ENCODE measurements at places on chromosomes 12 and 14.

DNA sequence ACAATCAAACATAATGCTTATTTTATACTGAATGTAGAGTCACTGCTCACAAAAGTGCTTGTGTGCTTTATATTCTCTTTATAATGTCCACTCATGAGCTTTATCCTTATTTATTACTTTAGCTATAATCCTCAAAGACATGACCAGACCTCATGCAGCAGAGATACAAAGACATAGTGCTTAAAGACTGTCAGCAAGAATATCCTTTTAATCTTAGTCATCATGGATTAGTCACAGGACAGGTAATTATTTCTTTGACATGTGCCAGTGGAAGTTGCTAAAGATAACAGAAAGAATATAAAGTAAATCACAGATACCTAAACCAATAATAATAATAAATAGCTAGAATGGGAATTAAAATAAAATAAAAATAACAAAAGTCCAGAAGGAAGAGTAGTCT lies 707.5 kb downstream of the BCL11B start:
- DNase-seq: no peak

DNA sequence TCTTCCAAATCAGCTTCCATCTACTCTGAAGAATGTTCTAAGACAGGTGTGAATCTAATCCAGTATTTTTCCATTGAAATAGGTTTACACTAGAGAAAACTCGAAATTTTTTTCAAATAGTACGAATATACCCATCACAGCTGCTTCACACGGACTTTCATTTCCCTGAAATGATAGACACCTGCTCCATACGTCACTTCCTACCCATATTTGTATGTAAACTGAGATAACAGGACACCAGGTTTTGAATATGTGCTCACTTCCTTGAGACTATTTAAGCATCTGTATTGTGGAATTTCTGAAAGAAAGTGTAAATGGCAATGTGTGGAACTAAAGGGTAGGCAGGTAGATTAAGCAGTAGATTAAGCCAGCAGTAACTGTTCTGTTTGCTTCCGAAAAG lies 13.4 kb upstream of the ITPR2 start:
- DNase-seq: no peak

- DNase-seq: no peak
These were observed 28.2 kb upstream of the RPLP0 start for GRCh38 chr12:120229071-120229486.

GRCh38 chr12:41211448-41211847 lies 23.3 kb downstream of the PDZRN4 start:
- DNase-seq: no peak

DNA sequence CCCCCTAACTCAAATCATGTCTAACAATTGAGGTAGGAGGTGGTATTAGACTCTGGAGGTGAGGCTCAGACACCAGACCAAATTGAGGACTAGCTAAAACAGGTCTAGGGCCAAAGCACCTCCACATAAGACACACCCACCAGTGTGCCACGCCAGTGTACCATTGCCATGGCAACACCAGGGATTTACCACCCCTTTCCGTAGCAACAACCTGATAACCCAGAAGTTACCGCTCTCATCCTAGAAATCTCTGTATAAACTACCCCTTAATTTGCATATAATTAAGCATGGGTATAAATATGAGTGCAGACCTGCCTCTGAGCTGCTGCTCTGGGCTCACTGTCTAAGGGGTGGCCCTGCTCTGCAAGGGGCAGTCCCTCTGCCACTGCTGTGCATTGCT lies 57.4 kb upstream of the PPP2R5C start:
- DNase-seq: no peak

- DNase-seq: peak; percentile 29
These were observed 26.3 kb upstream of the TC2N start for GRCh38 chr14:91893669-91894068.

GRCh38 chr12:119208626-119209061 lies 29.9 kb downstream of the HSPB8 start:
- DNase-seq: no peak

- DNase-seq: no peak
These were observed 123.8 kb downstream of the ZFP36L1 start for GRCh38 chr14:68669111-68669511.

DNA sequence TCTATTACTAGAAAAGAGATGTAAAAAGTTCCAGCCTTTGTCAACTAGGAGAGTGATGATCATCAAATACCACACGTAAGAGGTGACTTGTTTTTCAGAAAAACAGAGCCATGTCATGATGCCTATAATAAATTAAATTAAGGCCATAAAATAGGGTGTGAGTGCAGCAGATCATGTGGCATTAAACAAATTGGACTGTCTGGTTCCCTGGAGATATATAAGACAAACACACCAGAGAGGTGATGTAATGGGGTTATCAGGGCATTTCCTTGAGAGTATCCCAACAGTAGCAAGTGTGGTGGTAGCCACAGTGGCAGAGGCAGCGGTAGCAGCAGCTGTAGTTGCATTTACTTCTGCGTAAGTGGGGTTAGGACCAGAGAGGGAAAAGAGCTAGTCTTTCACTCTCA lies 14.6 kb upstream of the GALNT6 start:
- DNase-seq: no peak

DNA sequence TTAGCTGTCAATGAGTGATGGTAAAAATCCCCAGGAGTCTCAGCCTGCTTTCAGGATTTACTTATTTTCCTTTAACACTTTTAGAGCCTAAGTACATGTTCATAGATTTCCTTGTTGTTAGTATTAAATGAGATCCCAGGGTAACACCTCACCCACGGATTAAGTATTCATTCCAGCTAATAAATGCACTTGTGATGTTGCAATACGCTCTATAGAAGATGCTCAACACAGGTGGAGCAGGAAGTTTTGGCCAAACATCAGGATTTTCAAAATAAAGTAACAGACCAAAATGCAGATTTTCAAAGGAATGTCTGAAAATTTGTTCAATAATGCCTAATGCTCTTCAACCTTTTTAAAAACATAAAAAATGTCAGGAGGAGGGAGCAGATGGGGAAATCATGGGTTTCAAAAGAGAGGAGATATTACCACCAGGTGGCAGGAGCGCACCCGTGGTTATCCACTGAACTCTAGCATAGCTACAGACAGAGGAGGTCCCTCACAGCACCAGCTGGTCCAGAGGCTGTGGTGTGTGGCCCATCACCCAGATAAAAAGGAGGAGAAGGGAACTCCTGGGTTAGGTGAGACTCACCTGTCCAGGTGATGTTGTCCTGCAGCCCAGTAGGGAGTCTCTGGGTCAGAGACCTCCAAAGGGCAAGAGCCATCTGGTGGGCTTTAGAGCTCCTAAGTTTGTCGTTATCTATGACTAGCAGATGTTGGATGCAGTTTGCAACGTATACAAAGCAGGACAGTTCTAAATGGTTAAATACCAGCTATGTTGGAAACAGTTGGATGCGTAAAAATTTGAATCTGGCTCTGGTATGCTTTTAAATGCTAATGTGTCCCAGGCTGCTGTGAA lies 1158.4 kb upstream of the TMEM132C start:
- DNase-seq: peak; percentile 64

- DNase-seq: no peak
These were observed 9.7 kb upstream of the CFAP251 start for GRCh38 chr12:121908702-121909101.

GRCh38 chr12:122406701-122407164 lies 15.7 kb downstream of the CLIP1 start:
- no peak for DNase-seq

DNA sequence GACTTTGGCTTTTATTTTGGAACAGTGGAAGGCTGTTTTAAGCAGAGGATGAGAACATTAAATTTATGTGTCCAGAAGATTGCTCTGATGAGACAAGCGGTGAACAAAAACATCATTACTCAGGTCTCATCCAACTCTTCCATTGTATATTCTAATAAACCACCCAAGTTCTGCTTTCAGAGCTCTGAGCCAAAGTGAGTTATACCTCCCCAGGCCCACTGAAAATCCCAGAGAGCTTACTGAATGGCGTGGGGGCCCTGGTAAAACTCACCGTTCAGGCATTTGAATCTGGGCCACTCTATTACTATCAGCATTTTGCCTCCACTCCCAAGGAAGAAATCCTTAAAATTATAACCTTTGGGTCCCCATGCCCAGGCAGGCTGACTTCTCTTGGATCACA lies 122.0 kb upstream of the HIF1A start:
- no peak for DNase-seq

GRCh38 chr12:67545298-67545697 lies 103.2 kb upstream of the DYRK2 start:
- DNase-seq: no peak

GRCh38 chr12:3381059-3382047 lies 109.7 kb upstream of the PRMT8 start:
- no peak for DNase-seq

GRCh38 chr14:52014601-52015267 lies 25.4 kb downstream of the RTRAF start:
- no peak for DNase-seq

DNA sequence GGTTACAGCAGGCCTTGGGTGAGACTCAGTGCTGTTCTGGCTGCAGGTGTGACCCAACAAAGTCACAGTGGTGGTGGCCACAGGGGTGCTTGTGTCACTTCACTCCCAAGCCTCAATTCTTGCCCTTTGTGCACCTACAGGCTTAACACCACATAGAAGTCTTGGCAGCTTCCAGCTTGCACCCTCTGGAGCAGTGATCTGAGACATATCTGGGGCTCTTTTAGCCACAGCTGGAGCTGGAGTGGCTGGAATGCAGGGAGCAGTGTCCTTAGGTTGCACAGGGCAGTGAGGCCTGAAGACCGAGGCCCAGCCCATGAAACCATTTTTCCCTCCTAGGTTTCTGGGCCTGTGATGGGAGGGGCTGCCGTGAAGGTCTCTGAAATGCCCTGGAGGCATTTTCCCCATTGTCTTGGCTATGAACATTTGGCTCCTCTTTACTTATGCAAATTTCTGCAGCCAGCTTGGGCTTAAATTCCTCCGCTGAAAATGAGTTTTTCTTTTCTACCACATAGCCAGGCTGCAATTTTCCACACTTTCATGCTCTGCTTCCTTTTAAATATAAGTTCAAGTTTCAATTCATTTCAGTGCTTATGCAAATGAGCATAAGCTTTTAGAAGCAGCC lies 37.7 kb downstream of the ADAM21 start:
- no peak for DNase-seq

DNA sequence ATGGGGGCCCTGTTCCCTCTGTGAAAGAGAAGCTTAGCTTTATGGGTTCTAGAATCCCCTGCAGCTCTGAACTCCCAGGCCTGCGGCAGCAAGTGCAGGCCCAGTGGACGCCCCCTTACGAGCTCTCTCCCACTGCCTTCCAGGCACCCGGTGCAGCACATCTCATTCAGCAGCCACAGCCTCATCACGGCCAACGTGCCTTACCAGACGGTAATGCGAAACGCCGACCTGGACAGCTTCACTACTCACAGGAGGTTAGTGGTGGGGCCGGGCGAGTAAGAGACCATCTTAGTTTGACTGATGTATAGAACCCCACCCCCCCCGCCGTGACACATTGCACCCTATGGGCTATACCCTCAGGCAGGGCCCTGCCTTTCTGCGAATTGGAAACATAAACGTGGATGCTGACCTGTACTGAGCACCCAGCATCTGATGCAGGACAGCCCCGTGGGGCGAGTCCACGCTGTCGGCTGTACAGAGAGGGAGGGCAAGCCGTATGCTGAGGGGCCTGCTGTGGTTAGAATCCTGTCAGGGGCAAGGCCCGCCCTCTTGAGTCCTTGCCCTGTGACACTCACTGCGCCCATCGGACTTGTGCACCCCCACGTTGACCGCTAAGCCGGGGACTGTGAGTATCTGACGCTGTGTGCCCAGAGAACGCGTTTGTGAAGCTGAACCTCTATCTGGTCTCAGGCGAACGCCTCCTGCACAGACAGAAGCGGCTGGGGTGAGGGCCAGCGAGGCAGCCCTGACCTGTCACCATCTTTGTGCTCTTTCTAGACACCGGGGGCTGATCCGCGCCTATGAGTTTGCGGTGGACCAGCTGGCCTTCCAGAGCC lies 71.7 kb downstream of the TESC start:
- DNase-seq: no peak

DNA sequence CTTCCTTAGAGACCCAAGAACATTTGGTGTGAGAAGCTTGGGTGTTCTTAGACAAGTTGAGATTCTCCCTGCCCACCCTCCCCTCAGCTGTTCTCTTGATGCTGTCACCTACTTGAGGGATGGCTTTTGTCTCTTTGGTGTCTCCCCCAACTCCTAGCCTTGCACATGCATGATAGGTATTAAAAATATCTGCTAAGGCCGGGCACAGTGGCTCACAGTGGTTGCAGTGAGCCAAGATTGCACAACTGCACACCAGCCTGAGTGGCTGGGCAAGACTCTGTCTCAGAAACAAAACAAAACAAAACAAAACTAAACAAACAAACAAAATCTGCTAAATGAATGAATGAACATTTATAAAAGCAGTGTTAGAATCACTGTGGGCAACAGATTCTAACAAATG lies 261.1 kb downstream of the AKAP6 start:
- DNase-seq: no peak

GRCh38 chr14:69845787-69846186 lies 33.4 kb upstream of the SMOC1 start:
- DNase-seq: no peak

GRCh38 chr14:105508069-105508468 lies 17.0 kb downstream of the TEDC1 start:
- DNase-seq: no peak

DNA sequence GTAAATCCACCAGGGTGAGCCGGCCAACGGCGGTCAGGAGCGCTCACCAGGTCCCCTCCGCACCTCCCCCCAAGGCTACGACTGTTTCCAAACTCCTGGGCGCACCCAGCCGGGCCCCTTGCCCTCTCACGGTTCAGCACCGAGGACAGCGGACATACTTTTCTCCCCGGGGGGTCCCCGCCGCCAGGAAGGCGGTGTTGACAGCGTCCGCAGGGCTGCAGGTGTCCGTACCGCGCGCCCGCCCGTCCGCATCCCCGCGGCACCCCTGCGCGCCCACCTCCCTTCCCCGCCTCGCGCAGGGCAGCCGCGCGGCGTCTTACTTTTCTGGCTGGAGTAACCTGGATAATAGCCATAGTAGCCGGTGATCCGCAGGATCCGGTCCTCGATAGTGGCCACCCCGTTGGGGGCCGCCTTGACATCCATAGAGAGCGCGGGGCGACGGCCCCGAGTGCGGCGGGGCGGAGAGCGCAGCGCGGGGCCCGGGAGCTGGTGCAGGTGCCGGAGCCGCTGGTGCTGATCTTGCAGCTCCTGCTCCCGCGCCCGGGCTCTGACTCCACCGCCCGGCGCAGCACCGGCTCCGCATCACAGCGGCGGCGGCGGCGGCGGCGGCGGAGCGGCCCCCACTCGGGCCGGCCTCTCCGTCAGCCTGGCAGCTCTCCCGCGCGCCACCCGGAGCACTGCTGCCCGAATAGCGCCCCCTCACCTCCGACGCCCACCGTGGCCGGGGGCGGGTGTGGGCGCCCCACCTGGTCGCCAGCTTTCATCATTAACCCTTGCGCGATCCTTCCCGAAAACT lies at the start of gene SLC35F4:
Gene SLC35F4 (minus strand): TSS at position 690 of the 796 bp plus-strand sequence.
- no peak for DNase-seq
